Substantia nigra (tissue), 51 donors: ENCODE measurements at places on chromosomes 6 and 20.

- no peak for DNase-seq
Measured at GRCh38 chr6:80263585-80263984, 157.1 kb downstream of the BCKDHB start.

DNA sequence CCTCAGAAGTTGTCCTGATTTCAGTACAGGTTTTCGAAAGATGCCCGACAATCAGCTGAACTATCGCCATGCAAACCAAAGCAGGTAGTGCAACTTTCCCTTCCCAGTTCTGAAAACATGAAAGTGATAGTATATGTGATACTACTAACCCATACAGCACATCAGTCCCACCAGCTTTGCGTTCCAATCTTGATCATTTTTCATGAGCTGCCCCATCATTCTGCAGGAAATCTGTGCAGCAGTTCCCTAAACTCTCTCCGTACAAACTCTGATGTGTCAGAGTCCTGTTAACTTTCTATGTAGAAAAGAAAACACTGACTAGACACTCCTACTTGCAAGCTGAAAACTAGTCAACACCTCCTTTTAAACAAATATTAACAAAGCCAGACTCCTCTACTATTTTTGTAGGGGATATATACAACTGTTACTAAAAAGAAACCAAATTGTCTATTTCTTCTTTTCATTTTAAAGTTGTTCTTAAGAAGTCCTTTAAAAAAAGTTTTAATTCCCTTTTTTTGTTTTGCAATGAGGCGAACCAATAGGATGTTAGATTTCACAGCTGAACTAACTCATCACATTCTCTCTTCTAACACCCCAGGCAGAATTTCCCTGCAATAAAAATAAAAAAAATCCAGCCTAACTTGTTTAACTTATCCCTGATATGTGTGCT, 99.6 kb upstream of the DST start:
- no peak for DNase-seq

DNA sequence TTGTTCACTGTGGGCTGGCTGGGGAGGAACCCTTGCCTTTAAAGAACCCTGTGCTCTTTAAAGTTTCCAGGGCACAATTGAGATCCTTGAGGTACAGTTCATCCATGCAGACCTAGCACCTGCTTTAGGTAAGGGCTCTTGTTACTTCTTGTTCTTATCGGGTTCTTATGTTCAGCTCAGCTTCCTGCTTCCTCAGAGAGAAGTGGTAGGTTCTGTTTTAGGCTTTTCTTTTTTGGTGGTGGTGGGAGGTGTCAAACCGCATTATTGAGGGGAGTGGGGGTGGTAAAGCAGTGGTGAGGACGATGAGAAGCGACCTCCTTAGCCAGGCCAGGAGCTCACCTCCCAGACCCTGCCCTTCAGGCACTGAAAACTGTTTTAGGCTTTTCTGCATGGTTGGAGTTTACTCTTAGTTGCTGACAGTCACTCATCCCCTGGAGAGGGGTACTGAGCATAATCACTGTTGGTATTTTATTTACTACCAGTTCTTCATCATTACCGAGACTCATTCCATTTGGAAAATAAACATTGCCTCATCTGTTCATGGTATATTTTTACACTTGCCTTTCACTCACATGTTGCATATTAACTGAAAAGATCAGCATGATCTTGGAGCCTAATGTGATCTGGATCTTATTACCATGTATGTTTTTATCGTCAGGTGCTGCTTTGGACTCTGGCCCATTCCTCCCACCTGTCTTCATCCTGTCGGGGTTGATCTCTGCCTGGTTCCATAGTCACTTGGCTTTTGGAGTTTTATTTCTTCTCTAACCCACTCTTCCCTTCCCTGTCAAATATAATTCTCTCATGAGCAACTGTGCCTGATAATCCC, 35.4 kb downstream of the SLC16A10 start:
- DNase-seq = no peak

- no peak for DNase-seq
Measured at GRCh38 chr20:18588574-18588933, 700 bp downstream of the DTD1 start.

DNA sequence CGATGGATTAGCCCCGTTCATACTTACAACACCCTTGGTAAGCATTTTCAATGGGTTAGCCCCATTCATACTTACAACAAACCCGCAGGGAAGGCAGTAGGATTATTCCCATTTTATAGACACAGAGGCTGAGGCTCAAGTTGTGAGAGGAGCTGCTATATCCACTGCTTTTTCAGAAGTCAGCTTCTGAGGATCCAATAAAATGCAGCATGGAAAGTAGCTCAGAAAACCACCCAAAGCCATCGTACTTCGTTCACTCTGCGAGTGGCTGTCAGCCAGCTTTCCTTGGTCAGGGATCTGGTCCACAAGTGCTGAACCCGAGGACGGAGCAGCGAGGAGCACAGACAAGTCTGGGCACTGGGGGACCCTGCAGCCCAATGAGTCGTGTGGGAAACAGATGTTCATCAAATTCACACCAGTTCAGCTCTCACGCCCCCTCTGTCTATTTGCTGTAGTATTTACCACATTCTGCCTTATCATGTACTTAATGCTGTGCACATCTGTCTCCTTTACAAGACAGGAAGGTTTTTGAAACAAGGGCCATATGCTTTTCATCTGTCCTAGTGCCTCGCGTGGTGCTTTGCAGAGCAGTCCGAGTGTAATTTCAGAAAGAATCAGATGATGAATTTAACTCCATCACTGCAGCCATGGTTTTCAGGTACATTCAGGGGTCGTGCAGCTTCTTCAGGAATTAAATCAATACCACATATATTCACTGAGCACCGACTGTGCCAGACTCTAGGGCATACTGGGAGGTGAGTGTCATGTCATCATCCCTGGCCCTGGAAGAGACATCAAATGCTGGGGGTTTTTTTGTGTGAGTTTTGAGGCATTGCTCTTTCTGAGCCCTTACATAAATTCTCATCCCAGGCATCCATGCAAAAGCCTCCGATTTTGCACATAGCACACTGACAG, 256.9 kb downstream of the CDH26 start:
- DNase-seq = no peak

GRCh38 chr6:5724911-5725310, 281.8 kb downstream of the NRN1 start:
- DNase-seq = no peak

DNA sequence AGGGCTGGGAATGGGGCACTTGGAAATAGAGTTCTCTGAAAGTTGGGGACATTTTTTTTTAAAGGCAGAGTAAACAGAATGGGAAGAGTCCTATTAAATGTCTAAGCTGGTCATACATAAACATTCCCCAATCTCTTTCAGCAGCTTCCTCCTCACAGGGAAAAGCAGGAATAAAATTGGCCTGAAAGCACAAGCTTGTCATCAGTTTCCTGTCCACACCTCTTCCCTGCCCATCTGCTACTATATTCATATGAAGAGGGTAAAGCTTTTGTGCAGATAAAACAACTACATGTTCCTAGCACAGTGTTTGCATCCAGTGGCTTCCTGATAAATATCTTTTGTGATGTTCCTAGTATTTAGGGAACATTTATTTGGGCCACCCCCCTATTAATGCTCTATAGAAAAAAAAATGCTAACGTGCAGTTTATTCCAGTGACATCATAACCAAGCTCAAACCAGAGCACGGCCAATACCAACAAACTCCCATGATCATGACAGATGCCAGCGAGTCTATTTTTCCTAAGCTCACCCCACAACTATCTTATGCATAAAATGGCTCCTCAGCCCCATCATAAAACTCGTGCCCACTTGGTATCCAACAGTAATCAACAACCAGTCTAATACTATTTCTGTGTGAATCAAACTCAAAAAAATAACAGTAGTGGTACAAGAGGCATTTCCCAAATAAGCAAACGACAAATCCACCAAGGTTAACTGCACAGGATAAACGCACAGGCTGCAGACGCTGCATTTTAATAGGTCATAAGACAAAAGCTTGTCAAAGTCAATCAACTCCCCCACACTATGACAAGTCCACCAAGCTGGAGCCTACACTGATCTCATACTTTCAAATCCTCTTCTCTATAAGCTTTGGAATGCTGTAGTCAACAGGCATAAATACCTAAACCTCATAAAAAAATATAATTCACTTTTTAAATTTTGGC, 95.3 kb downstream of the EPB41L2 start:
- DNase-seq = no peak

- no peak for DNase-seq
Measured at GRCh38 chr6:14333556-14334305, 216.2 kb downstream of the CD83 start.

GRCh38 chr20:50192364-50193198, 2.0 kb downstream of the CEBPB start:
- DNase-seq = peak; percentile 28

DNA sequence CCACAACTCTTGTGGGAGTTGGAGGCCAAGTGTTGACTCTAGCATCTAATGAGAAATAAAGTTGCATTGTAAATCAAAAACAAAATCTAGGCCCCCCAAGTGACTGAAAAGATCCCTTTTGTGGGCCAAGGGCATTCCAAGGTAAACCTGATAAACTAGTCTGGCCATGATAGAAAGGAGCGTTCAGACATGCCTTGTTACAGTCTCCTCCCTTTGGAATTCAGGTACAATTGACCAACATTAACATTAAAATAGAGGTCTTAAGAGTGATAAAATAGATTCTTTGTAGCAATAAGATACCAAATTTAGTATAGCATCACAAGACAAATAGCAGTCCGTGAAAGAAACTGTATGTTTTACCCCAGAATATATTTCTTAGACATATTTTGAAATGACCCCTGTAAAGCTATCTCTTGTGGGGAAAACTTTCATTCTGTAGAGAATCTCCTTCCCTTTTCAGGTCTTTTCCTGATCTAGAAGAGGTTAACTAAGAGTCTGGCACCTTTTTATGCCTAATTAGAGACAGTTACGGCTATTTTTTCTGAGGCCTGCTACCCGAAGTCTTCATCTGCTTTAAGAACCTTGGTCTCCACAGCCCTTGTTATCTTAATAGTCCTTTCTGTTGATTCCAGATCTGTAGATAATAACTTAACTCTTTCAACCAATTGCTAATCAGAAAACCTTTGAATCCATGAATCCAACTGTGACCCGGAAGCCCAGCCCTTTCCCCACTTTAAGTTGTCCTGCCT, 495.4 kb upstream of the MMS22L start:
- DNase-seq = no peak

DNA sequence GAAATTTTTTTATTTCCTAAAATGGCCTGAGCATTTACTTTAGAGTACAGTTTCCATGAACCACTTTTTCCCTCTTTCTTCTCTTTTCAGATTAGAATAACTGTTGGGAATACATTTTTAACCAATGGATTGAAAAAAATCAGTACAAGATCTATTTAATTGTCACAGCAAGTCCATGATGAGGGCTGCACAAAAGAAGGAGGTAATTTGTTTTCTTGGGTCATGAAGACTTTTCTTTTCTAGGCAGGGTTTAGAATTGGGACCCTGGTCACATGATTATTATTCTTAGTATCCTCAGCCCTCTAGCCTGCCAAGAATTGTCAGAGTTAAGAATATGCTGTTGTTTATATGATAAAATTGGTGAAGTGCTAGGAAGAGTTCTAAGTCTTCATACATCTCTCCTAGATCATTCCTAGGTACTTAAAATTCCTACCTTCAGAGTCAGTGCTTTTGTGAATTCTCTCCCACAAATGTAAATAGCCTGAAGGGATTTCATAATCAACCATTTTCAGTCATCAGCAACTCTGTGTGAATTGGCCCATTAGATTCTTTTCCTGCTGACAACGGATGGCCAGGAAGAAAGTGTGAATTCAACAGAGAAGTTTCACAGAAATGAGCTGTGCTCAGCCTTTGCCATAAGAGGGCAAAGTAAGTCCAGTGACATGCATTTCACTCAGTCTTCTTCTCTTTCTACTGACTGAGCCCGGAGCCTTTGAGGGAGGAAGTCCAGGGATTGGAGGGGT, 32.4 kb upstream of the TPBG start:
- DNase-seq = no peak

DNA sequence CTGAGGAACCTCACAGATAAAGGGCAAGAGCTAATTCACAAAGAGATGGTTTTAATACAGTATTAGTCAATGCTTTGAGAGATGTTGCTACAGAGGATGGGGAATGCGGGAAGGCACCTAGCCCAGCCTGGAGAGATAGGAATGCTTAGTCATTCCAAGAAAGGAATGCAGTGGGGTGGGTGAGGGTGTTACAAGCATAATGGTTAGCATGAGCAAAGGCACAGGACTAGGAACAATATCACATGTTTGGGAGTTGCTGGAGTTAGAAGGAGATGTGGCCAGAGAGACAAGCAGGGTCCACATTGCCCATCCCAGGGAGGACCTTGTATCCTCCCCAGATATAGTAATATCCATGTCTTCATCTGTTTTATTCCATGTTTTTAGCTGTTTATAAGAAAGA, 107.0 kb upstream of the OGFRL1 start:
- no peak for DNase-seq

GRCh38 chr6:33314943-33315792, 1.3 kb upstream of the TAPBP start:
- DNase-seq = no peak

DNA sequence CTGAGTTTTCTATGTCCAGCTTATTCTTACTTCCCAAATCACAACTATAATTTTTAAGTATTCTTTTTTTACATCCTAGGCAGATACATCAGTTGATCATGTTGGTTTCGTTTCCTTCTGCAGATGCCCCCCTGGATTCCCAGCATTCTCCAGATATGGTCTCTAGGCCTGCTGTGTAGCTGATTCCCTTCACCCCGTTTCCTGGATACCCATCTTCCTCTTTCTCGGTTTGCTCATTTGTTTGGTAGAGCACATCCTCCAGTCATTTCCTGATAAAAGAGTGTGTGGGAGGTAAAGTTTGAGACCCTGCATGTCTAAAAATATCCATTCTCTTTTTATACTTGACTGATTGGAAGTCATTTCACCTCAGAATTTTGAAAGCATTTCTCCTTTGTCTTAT, 66.4 kb downstream of the ANKS1A start:
- no peak for DNase-seq

GRCh38 chr20:24772667-24773066, 176.4 kb upstream of the CST7 start:
- DNase-seq = no peak

DNA sequence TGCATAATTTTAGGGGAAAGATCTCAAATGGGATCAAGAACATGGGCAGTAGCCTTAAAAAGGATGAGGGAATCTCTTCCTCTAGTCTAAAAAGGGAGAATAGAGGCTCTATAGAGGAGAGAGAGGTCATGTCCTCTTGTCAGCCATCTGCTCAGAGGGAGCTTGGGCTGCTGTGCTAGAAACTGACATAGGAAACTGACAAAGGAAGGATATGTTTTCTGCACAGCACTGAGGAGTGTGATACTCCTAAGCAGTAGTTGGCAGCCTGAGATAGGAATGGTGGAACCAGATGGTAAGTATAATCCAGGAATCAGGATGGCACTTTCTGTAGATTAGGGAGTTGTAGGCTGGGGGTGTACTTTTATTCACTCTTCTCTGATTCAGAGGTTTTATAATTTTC, 59.2 kb downstream of the PTPRA start:
- DNase-seq = no peak

- DNase-seq = no peak
Measured at GRCh38 chr6:117487821-117488220, 5.3 kb downstream of the DCBLD1 start.
